ENCODE measurements at places on chromosomes 2 and 18.

DNA sequence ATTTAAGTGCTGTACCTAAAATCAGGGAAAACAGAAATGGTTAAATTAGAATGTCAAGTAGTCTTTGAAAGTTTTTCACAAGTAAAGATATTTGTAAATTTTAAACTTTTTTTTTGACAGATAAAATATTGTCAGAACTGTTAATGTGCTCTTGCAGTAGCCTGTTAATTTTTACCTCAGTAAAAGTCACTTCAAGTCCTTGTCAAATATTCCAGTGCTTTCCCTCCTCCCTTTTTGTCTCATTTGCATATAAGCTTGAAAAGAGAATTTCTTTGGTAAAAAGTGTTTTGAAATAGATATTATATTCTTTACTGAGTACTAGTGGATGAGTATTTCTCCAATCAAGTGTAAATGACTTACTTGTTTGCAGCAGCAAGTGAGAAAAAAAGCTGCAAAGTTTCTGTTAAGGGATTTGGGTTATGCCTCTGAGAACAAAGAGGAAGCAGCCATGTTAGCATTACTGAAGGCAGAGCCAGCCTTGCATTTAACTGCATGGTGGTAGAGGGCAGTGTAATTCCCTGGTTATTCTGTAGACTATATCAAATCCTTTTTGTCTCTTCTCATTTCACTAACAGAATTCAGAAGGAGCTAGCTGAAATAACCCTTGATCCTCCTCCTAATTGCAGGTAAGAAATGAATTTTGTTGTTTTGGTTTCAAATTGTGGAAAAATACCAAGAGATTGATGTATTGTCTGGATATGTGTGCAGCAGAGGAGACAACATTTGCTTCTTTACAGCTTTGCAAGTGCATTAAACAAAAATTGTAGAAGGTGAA, 3.2 kb downstream of the UBE2E3 start:
- no peak for DNase-seq

DNA sequence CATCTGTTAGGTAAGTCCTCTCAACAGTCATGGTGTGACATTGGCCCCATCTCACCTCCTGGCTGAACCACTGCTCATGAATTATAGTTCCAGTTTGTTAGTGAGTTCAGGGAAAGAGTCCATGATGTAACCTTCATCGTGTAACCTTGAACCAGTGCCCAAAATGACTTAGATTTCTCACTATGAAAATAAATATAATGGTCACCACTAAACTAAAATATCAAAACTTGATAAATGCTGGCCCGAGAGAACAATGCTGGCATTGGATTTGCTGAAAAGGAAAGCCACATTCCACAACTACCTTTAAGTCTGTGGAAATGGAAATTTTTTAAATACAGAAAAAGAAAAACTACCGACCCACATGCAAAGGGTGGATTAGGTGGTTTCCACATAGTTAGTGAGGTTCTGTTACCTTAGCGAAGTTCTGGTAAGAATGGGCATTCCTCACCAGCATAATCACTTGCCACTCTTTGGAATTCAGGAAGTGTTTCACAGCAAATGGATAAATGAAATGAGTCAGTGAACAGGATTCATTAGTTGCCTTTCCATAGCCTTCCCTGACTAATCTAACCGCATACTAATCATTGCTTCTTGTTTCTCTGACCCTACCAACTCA, 133.9 kb upstream of the CTAGE1 start:
- no peak for DNase-seq

GRCh38 chr2:158463496-158464095, 6.8 kb downstream of the PKP4 start:
- no peak for DNase-seq

DNA sequence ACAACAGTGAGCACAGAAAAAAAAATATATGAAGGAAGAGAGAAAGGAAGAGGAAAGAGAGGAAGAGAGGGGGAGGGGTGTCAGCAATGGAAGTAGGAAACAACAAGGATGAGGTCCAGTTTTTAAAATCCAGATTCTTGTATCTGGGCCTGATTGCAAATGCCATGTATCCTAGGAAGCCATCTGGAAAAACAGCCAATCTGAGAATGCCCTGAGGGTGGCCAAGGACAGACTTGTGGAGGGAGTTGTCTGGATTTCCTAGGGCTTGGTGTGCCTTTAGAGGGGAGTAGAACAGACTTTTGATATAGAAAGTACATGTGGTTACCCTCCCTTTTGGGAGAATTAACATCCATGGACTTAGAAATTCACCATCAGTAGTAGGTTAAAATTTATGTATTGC, 47.1 kb downstream of the PRKCE start:
- DNase-seq, result no peak

DNA sequence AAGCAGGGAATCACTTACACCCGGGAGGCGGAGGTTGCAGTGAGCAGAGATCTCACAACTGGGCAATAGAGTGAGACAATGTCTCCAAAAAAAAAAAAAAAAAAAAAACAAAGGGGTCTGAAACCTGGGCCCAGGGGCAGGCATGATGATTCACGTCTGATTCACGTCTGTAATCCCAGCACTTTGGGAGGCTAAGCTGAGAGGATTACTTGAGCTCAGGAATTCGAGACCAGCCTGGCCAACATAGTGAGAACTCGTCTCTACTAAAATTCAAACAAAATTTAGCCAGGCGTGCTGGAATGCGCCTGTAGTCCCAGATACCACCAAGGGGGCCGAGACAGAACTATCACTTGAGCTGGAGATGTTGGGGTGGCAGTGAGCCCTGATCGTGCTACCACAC, 30.3 kb downstream of the TEX44 start:
- no peak for DNase-seq

DNA sequence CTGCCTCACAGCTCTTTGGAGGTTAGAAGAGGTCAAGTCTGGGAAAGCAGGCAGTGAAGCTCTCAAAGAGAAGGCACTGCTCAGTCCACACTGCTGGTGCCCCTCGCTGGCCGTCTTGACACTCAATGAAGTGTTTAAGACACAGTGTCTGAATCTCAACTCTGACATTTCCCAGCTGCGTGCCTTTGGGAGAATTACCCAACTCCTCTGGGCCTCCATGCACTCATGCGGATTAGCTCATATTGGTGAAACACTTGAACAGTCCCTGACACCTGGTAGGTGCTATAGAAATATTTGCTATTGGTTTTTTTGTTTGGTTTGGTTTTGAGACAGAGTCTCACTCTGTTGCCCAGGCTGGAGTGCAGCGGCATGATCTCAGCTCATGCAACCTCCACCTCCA, 281.0 kb downstream of the SRBD1 start:
- DNase-seq, result no peak

- DNase-seq, result no peak
These were observed 135.8 kb upstream of the APCDD1 start for GRCh38 chr18:10318691-10318970.

DNA sequence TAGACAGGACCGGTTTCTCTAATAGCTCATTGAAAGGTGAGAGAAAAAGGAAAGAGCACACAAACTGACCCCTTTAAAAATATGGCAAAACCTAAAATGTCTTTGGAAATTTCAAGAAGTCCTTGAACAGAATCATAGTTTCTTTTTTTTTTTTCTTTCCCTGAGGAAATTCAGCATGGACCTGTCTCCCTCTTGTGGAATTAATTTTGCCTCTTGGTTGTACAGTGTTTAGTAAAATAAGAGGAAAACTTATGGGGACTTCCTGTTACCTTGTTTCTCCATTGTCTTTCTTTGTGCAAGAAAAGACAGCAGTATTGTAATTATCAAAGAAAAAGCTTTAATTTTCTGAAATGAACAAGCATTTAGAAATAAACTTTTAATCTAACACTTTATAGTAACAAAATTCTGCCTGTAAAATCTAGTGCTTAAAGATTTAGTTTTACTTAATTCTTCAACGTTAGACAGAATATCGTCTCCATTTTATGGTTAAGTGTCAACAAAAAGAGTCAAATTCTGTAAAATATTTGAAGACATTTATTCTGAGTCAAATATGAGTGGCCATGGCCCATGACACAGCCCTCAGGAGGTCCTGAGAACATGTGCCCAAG, 176.3 kb upstream of the NABP1 start:
- no peak for DNase-seq

- no peak for DNase-seq
These were observed 382.6 kb upstream of the CDH2 start for GRCh38 chr18:28559511-28559910.

DNA sequence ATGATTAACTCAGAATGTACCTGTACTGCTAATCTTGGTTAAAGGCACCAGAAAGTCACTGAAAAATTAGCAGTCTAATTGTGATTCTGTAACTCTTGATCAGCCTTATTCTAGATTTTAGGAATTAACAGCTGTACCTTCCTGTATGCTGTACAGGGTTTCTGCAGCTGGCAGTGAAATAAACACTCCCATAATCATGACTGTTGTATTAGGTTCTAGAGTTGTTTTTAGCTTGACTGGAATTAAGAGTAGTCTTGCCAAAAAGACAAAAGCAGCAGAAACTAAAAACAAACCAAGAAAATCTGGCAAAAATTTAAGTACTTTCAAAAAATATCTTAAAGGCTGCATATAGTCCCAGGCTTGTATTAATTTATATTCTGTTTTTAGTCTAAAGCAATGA, 103.5 kb downstream of the SOS1 start:
- no peak for DNase-seq

- no peak for DNase-seq
These were observed 128.8 kb upstream of the TRIB2 start for GRCh38 chr2:12587729-12588522.

DNA sequence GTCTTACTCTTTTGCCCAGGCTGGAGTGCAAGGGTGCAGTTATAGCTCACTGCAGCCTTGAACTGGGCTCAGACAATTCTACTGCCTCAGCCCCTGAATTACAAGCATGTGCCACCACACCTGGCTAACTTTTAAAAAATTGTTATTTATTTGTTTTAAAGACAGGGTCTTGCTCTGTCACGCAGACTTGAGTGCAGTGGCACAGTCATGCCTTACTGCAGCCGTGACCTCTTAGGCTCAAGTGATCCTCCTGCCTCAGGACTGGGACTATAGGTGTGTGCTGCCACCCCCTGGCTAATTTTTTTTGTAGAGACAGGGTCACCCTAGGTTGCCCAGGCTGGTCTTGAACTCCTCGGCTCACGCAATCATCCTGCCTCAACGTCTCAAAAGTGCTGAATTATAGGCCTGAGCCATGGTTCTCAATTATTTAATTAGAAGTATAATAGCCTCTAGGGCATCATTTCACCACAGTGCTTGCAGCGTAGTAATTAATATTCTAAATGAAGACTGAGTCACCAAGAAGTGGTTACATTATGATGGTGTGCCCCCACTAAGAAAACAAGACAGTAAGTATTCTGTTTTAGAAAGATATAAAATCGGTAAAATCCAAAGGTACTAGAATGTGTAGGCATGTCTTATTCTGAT, 69.6 kb downstream of the EML4 start:
- no peak for DNase-seq

GRCh38 chr18:62749389-62749788, 34.0 kb downstream of the PHLPP1 start:
- DNase-seq, result no peak

DNA sequence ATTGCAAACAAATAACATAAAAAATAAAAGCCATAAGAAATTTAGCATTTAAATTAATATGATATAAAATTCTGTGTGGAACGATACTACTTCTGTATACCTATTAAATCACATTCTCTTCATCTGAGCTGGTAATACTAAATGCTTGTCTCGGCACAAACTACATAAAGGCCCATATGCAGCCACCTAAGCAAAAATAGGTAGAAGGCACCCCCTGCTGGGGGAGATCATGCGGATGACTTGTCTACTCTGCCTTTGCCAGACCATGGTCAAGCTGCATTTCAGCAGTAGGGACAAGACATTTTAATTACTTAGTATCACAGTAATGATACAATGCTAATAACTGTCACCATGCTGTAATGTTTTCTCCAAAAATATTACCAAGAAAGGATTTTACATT, 108.0 kb downstream of the CDH19 start:
- no peak for DNase-seq

DNA sequence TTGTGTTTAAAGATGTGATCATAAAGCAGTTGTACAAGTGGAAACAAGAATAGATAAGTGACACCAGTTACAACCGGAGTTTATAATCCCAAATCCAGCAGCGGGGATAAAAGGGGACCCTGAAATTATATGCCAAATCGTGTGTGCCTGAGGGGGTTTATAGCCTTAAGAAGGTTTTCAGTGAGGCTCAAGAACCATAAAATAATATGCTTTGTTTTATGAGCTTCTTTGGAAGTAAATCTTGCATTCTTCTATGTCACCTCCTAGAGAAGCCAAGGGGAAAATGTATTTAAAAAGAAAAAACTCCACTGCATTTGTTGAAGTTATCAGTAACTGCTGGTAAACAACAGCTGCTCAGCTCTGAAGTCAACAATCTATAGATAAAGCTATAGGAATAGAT, 25.8 kb upstream of the MAP3K20 start:
- no peak for DNase-seq

GRCh38 chr2:141393214-141393545, 737.6 kb downstream of the LRP1B start:
- no peak for DNase-seq

GRCh38 chr2:237262838-237263771, 150.9 kb downstream of the COL6A3 start:
- no peak for DNase-seq

GRCh38 chr18:25240420-25240770, 111.6 kb downstream of the ZNF521 start:
- DNase-seq, result no peak

GRCh38 chr2:219178377-219179175, 501 bp downstream of the RETREG2 start:
- no peak for DNase-seq

GRCh38 chr2:43293744-43294695, 67.6 kb upstream of the ZFP36L2 start:
- no peak for DNase-seq
